ENCODE measurements at places on chromosomes 2 and 18.

DNA sequence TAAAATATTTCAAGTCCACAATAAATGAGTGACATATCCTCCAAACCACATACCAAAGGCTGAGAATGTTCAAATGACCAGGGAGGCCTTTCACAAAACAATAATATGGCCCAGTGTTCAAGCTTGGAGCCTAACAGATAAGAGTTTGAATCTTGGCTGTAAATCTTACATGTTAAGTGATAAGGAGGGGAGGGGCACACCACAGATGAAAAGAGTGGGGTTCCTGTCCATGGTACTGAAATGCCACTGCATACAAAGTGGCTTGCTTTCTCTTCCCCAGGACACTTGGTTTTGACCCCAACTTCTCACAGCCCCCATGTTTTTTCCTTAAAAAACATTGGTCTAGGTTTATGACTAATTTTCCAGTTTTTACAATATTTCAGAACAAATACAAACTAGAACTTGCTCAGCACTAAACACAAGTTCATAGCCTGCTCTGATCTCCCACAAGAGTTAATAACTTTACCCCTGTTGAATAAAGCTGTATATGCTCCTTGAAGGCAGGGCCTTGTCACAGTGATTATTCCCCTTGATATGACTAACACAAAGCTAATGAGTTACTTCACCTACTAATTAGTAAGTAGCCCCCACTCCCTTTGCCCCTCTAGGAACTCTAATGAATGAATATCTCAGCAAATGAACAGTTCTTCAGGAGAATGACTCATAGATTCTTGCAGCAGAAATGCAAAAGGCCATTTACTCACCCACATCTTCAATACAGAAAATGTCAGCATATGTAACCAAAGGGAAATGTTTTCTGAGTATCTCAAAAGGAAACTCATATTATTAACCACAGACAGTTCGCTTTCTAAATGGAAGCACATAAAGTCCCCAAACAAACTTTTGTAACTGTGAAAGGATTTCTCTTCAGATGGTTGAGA, 142.2 kb downstream of the SATB2 start:
- no peak for DNase-seq

DNA sequence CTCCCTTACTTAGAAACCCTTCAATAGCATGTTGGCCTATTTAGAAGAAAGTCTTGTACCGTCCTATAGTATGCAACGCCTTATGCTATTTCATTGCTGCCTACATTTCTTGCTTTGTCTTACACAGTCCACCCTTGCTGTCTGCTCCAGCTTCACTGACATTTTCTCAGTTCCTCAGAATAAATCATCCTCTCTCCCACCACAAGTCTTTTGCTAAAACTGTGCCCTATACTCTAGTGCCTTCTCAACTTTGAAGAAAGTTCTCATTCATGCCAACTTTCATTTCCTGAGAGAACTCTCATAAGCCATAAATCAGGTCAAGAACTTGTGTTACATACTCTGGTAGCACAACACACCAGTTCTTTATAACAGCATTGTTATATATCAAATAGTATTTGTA, 54.3 kb upstream of the COL3A1 start:
- DNase-seq: no peak

- no peak for DNase-seq
Measured at GRCh38 chr2:240503375-240503774, 54.4 kb downstream of the ANKMY1 start.

GRCh38 chr2:237535385-237536082, 30.8 kb upstream of the PRLH start:
- DNase-seq: no peak

- no peak for DNase-seq
Measured at GRCh38 chr2:119469661-119470297, 38.1 kb downstream of the TMEM37 start.

- no peak for DNase-seq
Measured at GRCh38 chr2:10392951-10393639, 55.0 kb downstream of the ODC1 start.
